ENCODE measurements at places on chromosomes 4 and X.

- H3K27ac ChIP-seq = no peak overlapping the region
- DNase-seq = peak; percentile 68
- H3K36me3 ChIP-seq = no peaks in the 10 kb centered on the region
- peaks cover 54% of the 10 kb centered on the region for H3K27me3 ChIP-seq
Observed at GRCh38 chr4:144646523-144647094, 653 bp downstream of the HHIP start.

- H3K36me3 ChIP-seq = no peaks in the 10 kb centered on the region
- no peak overlapping the region for H3K27ac ChIP-seq
- H3K4me1 ChIP-seq = no peaks in the 10 kb centered on the region
- no peak for DNase-seq
- no peak overlapping the region for H3K4me3 ChIP-seq
- H3K27me3 ChIP-seq = no peaks in the 10 kb centered on the region
Observed at GRCh38 chrX:114152130-114152529, 431.8 kb upstream of the HTR2C start.

- no peak for DNase-seq
- H3K4me1 ChIP-seq = no peaks in the 10 kb centered on the region
- H3K36me3 ChIP-seq = no peaks in the 10 kb centered on the region
- H3K27ac ChIP-seq = no peak overlapping the region
- H3K4me3 ChIP-seq = no peak overlapping the region
Observed at GRCh38 chrX:45879512-45879911, 665.7 kb downstream of the ZNF674 start.

DNA sequence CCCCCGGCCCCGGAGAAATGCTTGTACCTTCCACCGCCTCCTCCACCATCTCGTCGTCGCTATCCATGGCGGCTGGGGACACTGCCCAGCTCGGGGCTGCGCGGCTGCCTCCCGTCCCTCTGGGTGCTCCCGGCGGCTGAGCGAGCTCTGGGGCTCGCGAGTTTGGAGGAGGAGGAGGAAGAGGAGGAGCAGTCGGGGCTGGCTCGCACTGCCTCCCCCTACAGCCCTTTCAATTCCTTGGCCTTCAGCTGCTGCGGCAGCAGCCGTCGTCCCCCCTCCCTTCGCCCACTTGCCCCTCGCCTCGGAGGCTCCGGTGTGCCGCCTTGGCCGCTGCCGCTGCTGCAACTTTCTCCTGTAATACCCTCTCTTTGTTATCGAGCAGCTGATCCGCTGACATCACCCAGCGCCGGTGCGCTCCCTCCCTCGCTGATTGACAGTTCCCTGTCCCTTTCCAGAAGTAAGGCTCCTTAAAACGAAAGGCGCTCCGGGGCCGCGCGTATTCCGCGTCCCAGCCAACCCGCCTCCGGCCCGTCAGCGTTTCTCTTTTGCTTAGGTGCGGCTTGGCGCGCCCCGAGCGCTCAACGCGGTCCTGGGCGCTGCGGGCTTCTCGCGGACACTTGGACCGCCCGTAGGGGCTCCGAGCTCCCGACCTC, at the start of gene SETD7:
Gene SETD7, minus strand, starts transcription at position 149 of the 653 bp plus-strand sequence. Its CDS starts 82 bp downstream, at position 67.
- no peaks in the 10 kb centered on the region for H3K36me3 ChIP-seq
- H3K27me3 ChIP-seq = peaks cover 27% of the 10 kb centered on the region
- DNase-seq = peak; percentile 93
- H3K4me1 ChIP-seq = peaks cover 16% of the 10 kb centered on the region
- H3K27ac ChIP-seq = peak within 1 kb of the TSS; percentile 69
- H3K4me3 ChIP-seq = peak within 1 kb of the TSS; percentile 89

- peaks cover 41% of the 10 kb centered on the region for H3K27me3 ChIP-seq
- H3K4me3 ChIP-seq = no peak overlapping the region
- H3K36me3 ChIP-seq = no peaks in the 10 kb centered on the region
Observed at GRCh38 chr4:155403886-155404285, 27.1 kb upstream of the MAP9 start.

DNA sequence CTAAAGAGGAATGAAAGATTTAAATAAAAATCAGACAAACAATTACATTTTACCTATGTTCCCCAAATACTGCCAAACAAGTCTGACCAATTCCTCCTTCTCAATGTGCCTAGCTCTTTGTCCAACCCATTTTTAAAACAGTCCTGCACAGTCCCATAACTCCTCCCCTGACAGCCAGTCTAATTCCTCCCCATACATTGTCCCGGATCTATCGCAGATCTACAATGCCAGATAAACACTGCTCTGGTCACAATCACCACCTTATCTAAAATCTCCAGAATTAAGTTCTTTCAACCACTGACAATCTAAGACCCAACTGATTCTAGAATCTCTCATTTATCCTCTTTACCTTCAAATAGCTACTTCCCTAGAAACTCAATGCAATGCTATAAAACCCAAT, 176.0 kb downstream of the APBB2 start:
- no peaks in the 10 kb centered on the region for H3K4me1 ChIP-seq
- no peaks in the 10 kb centered on the region for H3K27me3 ChIP-seq
- H3K36me3 ChIP-seq = peaks cover 3% of the 10 kb centered on the region
- H3K4me3 ChIP-seq = no peak overlapping the region
- H3K27ac ChIP-seq = no peak overlapping the region

DNA sequence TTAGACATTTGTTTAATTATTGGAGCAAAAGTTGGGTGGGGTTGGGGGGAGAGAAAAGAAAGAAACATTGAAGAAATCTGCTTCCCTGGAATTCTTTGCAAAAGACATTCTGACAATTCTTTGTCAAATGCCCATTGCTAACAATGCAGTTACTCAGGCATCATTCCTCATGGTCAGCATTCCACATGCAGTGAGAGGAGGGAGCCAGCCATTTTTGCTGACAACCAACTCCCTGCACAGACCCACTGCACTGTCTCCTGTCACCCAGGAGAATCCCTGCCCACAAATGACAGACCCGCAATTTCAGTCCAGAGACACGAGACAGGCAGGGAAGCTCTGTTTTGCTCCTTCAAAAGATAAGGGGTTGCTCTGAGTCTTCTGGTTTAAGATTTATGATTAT, 985.1 kb upstream of the SLIT2 start:
- peak; percentile 45 for DNase-seq
- H3K27me3 ChIP-seq = no peaks in the 10 kb centered on the region
- no peaks in the 10 kb centered on the region for H3K36me3 ChIP-seq
- H3K4me3 ChIP-seq = no peak overlapping the region

DNA sequence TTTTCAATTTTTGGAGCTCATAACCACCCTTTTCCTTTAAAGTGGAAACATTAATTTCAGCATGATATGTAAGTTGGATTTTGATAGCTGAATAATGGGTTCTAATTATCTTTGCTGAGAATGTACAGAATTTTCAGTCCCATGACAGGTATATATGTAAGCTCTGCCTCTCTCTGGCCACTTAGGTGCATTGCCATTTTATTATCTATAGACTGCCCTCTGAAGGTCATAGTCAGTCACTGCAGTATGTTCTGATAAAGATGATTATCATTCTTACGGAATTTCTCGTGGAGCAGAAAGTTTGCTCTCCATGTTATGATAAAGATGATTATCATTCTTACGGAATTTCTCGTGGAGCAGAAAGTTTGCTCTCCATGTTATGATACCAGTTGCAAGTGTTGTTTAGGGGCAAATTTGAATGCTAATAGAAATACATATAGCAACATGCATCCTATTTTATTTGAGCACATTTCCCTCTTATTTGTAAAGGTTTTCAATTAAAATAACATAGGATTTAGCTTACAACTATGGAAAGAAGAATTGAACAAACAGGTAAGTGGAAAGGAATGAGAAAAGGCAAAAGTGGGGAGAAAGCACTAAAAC, 10.4 kb downstream of the AFP start:
- H3K4me1 ChIP-seq = peaks cover 17% of the 10 kb centered on the region
- no peak for DNase-seq
- no peak overlapping the region for H3K27ac ChIP-seq

GRCh38 chrX:36978886-36979285, 29.3 kb upstream of the FAM47C start:
- no peak overlapping the region for H3K27ac ChIP-seq
- H3K27me3 ChIP-seq = no peaks in the 10 kb centered on the region
- H3K4me1 ChIP-seq = no peaks in the 10 kb centered on the region
- no peaks in the 10 kb centered on the region for H3K36me3 ChIP-seq
- H3K4me3 ChIP-seq = no peak overlapping the region
- DNase-seq = no peak

- H3K36me3 ChIP-seq = no peaks in the 10 kb centered on the region
- peak overlapping the region; percentile 76 for H3K27ac ChIP-seq
- peaks cover 70% of the 10 kb centered on the region for H3K27me3 ChIP-seq
- peak overlapping the region; percentile 60 for H3K4me3 ChIP-seq
- no peaks in the 10 kb centered on the region for H3K4me1 ChIP-seq
- peak; percentile 87 for DNase-seq
Observed at GRCh38 chrX:40008791-40009461, 88.8 kb downstream of the BCOR start.

- H3K4me1 ChIP-seq = no peaks in the 10 kb centered on the region
- no peak overlapping the region for H3K27ac ChIP-seq
- no peaks in the 10 kb centered on the region for H3K27me3 ChIP-seq
- no peaks in the 10 kb centered on the region for H3K36me3 ChIP-seq
Observed at GRCh38 chr4:121785479-121785878, 15.6 kb upstream of the EXOSC9 start.

GRCh38 chr4:152045807-152046571, 285.2 kb upstream of the GATB start:
- H3K27ac ChIP-seq = no peak overlapping the region
- DNase-seq = peak; percentile 98
- H3K27me3 ChIP-seq = peaks cover 35% of the 10 kb centered on the region
- H3K4me3 ChIP-seq = peak overlapping the region; percentile 71
- H3K36me3 ChIP-seq = no peaks in the 10 kb centered on the region
- no peaks in the 10 kb centered on the region for H3K4me1 ChIP-seq

DNA sequence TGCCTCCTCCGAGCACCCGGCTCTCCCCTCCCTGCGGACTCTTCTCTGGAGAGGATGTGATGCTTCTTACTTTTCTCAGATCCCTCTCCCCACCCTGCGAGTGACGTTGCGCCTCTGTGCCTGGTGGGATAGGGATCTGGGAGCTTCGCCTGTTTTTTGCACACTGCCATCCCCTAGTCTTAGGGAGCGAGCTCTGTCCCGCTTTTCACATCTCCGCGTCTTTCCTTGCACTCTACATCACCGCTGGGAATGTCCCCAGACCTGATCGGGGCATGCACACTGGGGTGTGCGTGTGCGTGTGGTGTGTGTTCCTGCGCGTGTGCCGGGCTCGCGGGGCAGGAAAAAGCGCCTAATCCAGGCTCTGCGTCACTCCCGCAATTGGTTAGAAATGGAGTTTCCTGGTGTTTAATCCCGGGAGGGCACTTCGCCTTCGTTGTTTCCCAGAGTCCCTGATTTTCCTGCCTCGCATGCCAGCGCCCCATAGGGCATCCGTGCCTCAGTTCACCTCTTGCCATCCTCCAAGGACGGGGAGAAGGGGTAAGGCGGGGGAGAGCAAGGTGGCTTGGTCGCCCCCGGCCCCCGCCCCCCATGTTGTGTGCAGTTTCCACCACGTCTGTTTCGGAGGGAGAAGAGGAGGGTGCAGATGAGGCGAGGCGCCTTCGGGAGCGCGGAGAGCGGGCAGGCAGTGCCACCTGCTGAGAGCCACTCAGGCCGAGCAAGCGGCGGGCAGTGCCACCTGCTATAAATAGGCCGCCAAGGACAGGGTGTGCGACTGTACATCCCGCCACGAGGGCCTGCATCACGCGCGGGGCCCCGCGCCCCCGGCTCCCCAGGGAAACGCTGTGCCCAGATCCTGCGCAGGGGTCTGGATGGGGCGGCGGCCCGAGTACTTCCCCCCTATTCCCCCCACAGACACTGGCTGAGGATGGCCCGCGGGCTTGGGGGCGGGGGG, 759 bp upstream of the TBC1D1 start:
- no peak overlapping the region for H3K27ac ChIP-seq
- peaks cover 88% of the 10 kb centered on the region for H3K27me3 ChIP-seq
- H3K4me3 ChIP-seq = peak overlapping the region; percentile 64
- DNase-seq = peak; percentile 63
- H3K36me3 ChIP-seq = no peaks in the 10 kb centered on the region
- no peaks in the 10 kb centered on the region for H3K4me1 ChIP-seq

DNA sequence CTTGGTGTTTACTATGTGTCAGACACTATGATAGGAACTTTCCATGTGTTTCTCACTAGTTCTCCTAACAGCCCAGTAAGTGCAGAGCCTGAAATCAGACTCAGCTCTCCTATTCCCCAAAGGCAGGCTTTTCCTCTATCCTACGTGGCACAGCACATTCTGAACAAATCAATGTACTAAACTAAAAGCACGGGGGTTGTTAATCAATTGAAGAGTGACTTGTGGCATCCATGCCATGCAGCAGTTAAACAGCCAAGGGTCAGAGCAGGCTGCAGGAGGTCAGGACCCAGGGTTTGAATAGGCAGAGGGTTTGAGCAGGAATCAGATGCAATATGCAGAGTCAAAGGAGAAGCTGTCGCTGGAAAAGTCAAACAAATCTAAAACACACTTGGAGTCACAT, 289.7 kb upstream of the LDB2 start:
- H3K4me1 ChIP-seq = peaks cover 6% of the 10 kb centered on the region
- no peaks in the 10 kb centered on the region for H3K27me3 ChIP-seq
- no peaks in the 10 kb centered on the region for H3K36me3 ChIP-seq
- no peak for DNase-seq

DNA sequence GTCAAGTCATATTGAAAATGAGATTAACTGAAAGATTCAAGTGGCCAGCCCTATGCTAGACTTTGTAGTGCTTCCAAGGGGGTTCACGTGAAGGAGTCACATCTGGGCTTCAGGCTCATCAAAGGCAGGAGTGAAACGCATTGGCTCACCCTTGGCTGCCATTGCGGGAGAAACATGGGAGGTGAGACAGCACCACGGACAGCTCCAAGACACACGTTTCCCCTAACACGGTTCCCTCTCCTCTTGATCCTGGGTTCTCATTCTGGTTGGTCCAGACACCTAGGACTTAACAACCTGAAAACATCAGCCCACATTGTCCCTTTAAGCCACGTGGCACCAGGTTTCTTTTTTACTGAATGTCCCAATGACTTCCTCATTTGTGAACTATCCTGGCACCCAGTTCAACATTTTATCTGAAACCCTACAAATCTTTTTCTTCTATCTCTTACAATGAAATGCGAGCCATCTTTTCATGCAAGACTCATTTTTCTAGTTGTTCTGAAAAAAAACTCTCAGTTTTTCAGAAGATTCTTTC, 279.0 kb upstream of the VCX3A start:
- no peaks in the 10 kb centered on the region for H3K4me1 ChIP-seq
- no peaks in the 10 kb centered on the region for H3K36me3 ChIP-seq
- DNase-seq = peak; percentile 75
- H3K27ac ChIP-seq = no peak overlapping the region

DNA sequence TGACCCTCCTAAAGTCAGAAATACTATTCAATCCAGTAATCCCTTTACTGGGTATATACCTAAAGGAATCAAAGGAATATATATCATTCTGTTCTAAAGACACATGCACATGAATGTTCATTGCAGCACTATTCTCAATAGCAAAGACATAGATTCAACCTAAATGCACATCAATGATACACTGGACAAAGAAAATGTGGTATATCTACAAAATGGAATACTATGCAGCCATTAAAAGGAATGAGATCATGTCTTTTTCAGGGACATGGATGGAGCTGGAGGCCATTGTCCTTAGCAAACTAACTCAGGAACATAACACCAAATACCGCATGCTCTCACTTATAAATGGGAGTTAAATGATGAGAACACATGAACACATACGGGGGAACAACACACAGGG, 306.0 kb upstream of the EPHA5 start:
- H3K4me1 ChIP-seq = no peaks in the 10 kb centered on the region
- no peak for DNase-seq
- no peak overlapping the region for H3K4me3 ChIP-seq
- H3K27me3 ChIP-seq = no peaks in the 10 kb centered on the region
- no peak overlapping the region for H3K27ac ChIP-seq

- DNase-seq = no peak
- H3K27ac ChIP-seq = no peak overlapping the region
- no peaks in the 10 kb centered on the region for H3K36me3 ChIP-seq
Observed at GRCh38 chr4:155769090-155769489, 10.3 kb downstream of the GUCY1B1 start.
